ENCODE measurements at places on chromosomes 16 and 17. TPM values are rescaled to one million over a fixed set of nuclear protein-coding genes. Genes with fewer than 3 reads are reported as not detected.

The CD300E gene
- total RNA-seq = not detected

The OTOP2 gene
- not detected for total RNA-seq

The SLC2A4 gene
- 1.7 TPM for total RNA-seq

The PIK3R6 gene
- total RNA-seq = not detected

The CARD14 gene
- total RNA-seq = 0.60 TPM

The LUC7L gene
- 198 TPM for total RNA-seq

The SPECC1 gene
- 90.0 TPM for total RNA-seq

The GPR179 gene
- not detected for total RNA-seq

The GGA3 gene
- total RNA-seq = 37.3 TPM

The CMTM4 gene
- 25.9 TPM for total RNA-seq

The MLYCD gene
- total RNA-seq = 2.5 TPM

The HIC1 gene
- total RNA-seq = 0.62 TPM

The SLC13A5 gene
- not detected for total RNA-seq

The IRX3 gene
- 4.6 TPM for total RNA-seq

The PRAC2 gene
- not detected for total RNA-seq

The HASPIN gene
- 14.8 TPM for total RNA-seq

The DPEP2 gene
- not detected for total RNA-seq

The MYH8 gene
- total RNA-seq = not detected

The EPX gene
- not detected for total RNA-seq

The CCL15 gene
- not detected for total RNA-seq

The NSRP1 gene
- total RNA-seq = 13.1 TPM

The DNASE1L2 gene
- 1.6 TPM for total RNA-seq

The SOST gene
- not detected for total RNA-seq

The KRTAP4-5 gene
- not detected for total RNA-seq

The ATP6V0D1 gene
- total RNA-seq = 29.7 TPM

The TCAP gene
- total RNA-seq = 1.3 TPM

The TBC1D3D gene
- 0.06 TPM for total RNA-seq

The NAE1 gene
- 226 TPM for total RNA-seq

The PPP1R27 gene
- not detected for total RNA-seq

The CAPNS2 gene
- total RNA-seq = 0.24 TPM

The MPP3 gene
- 7.0 TPM for total RNA-seq

The ADORA2B gene
- 1.9 TPM for total RNA-seq

The TTYH2 gene
- 3.2 TPM for total RNA-seq

The TLCD2 gene
- total RNA-seq = 0.15 TPM

The MYL4 gene
- 0.93 TPM for total RNA-seq

The SNN gene
- 84.2 TPM for total RNA-seq

The JPH3 gene
- total RNA-seq = 7.1 TPM

The TOX3 gene
- 44.2 TPM for total RNA-seq

The SPAG7 gene
- total RNA-seq = 97.6 TPM
